ENCODE measurements at places on chromosomes 13 and 19.
A peak's percentile ranks its signal among the peaks of the same experiment; 100 is the strongest.

DNA sequence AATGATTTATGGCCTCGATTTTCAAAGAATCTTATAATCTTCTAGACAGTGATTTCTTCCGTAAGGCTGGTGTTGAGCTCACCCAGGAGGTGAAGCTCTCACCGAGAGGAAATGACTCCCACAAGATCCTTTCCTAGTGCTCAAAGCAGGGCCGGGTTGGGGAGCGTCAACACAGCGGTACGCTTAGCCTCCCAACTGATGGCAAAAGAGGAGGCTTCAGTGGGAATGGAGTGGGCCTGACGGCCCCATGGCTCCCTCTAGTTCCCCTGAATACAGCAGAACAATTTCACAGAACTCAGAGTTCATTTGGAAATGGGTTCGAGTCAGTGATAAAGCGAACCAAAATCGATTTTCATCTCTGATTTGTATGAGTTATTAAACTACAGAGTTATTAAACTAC lies 449.5 kb downstream of the KLF12 start:
- no peaks in the 10 kb centered on the region for H3K27me3 ChIP-seq
- H3K36me3 ChIP-seq, result no peaks in the 10 kb centered on the region
- DNase-seq, result no peak
- H3K4me3 ChIP-seq, result no peak overlapping the region
- H3K27ac ChIP-seq, result no peak overlapping the region
- H3K4me1 ChIP-seq, result no peaks in the 10 kb centered on the region

DNA sequence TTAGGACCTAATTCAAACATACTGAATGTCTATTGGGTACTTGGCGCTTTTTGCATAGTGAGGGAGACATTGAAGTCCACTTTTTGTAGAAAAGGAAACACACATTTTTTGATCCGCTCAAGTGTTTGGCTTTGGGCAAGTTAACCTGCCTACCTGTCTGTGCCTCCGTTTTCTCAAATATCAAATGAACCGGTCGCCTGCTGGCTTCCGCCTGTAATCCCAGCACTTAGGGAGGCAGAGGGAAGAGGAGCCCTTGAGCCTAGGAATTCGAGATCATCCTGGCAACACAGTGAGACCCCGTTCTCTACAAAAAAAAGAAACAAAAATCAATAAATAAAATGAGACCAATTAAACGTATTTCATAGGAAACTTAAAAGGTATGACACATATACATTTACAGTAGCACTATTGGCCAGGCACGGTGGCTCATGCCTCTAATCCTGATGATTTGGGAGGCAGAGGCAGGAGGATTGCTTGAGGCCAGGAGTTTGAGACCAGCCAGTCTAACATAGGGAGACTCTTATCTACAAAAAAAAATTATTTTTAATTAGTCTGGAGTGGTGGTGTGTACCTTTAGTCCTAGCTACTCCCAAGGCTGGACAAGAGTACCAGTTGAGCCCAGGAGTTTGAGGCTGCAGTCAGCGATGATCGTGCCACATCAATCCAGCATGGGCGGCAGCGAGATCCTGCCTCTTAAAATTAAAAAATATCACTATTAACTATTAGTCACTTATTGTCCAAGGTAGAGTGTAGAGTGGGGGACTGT lies 1.3 kb downstream of the RAD23A start:
- H3K4me3 ChIP-seq, result no peak overlapping the region
- H3K36me3 ChIP-seq, result peaks cover 3% of the 10 kb centered on the region
- no peak for DNase-seq
- H3K27ac ChIP-seq, result no peak overlapping the region

- H3K27ac ChIP-seq, result no peak overlapping the region
- H3K27me3 ChIP-seq, result no peaks in the 10 kb centered on the region
- no peak overlapping the region for H3K4me3 ChIP-seq
Observed at GRCh38 chr13:60329221-60329923, 67.6 kb upstream of the TDRD3 start.

DNA sequence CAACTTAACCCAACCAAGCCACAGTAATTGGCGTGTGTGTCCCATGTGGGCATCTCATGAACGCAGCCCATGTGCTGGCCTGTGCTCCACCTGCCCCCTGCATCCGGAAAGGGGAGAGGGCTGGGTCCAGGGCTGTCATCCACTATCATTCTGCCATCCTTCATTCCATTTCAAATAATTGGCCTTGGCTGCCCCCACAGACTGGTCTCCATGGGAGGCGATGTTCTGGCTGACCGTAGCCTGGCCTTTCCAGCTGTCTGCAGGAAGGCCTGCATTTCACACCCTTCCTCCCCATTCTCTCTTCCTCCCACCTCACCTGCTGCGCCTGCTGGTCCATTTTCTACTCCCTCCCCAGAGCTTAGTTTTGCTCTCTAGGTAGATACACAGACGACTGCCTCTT lies 442.8 kb downstream of the COG6 start:
- no peak overlapping the region for H3K27ac ChIP-seq
- no peak overlapping the region for H3K4me3 ChIP-seq
- H3K4me1 ChIP-seq, result no peaks in the 10 kb centered on the region
- H3K27me3 ChIP-seq, result no peaks in the 10 kb centered on the region
- no peak for DNase-seq

- no peak overlapping the region for H3K4me3 ChIP-seq
- H3K36me3 ChIP-seq, result no peaks in the 10 kb centered on the region
- no peaks in the 10 kb centered on the region for H3K4me1 ChIP-seq
- H3K27ac ChIP-seq, result no peak overlapping the region
Observed at GRCh38 chr19:13599681-13600080, 93.4 kb upstream of the CACNA1A start.

DNA sequence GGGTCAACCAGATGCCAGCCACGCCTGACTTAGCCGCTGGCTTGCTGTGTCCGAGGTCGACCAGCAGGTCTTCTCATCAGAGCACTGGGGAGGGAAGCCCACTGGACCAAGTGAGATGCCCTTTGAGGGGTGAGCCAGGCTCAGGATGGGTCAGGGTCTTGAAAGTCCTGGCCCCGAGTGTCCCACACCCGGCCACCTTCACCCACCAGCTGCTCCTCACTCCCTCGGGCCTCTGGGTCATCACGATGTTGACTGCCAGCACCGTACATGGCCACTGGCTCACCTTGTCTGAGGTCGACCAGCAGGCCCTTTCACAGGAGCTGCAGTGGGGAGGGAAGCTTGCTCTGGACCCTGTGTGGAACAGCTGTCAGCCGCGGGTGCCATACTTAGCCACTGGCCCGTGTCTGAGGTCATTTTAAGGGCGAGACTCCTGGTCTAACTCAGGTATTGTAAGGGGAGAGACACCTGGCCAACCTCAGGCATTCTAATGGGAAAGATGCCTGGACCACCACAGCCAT lies 1361.3 kb downstream of the UQCRFS1 start:
- no peaks in the 10 kb centered on the region for H3K27me3 ChIP-seq
- no peak for DNase-seq
- no peak overlapping the region for H3K27ac ChIP-seq
- no peaks in the 10 kb centered on the region for H3K4me1 ChIP-seq
- no peak overlapping the region for H3K4me3 ChIP-seq

GRCh38 chr13:67377919-67378318 lies 147.8 kb upstream of the PCDH9 start:
- H3K27ac ChIP-seq, result no peak overlapping the region
- no peak overlapping the region for H3K4me3 ChIP-seq
- no peaks in the 10 kb centered on the region for H3K27me3 ChIP-seq
- no peaks in the 10 kb centered on the region for H3K36me3 ChIP-seq

DNA sequence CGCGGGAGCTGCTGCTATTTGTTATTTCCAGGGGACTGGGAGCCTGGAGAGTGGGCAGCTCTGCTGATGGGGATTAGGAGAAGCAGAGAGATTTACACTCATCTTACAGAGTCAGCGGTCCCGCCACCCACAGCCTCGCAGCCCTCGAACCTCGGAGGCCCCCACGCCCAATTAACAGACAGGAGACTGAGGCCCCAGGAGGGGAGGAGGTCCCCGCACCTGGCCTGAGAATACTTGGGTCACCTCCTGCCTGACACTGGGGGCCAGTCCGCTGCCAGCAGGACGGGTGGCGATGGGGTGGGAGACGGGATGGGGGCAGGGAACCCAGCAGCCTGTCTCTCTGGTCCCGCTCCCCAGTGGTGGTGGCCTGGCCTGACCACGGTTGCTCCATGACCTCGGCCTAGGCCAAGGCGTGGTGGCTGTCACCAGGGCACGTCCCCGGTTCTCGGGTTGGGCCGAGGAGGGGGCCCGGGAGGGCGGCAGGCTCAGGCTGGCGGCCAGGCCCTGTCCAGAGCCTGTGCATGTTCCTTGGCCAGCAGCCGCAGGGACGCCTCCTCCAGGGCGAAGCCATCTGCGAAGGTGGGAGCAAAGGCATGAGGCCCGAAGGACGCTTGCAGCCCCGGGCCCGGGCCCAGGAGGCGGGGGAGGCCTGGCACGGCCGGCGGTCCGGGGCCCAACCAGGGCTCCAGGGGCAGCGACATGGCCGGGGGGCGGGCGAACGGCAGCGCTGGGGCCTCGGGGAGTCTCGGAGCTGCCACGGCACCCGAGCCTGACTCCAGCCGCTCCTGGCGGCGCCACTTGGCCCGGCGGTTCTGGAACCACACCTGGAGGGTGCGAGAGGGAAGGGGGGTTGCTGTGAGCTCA lies 1.7 kb downstream of the RAX2 start:
- H3K4me3 ChIP-seq, result no peak overlapping the region
- H3K36me3 ChIP-seq, result no peaks in the 10 kb centered on the region
- DNase-seq, result no peak
- H3K27me3 ChIP-seq, result no peaks in the 10 kb centered on the region
- no peaks in the 10 kb centered on the region for H3K4me1 ChIP-seq

GRCh38 chr13:74070513-74070912 lies 63.7 kb downstream of the KLF12 start:
- no peaks in the 10 kb centered on the region for H3K36me3 ChIP-seq
- peaks cover 1% of the 10 kb centered on the region for H3K4me1 ChIP-seq
- DNase-seq, result no peak
- H3K27ac ChIP-seq, result no peak overlapping the region
- no peak overlapping the region for H3K4me3 ChIP-seq

DNA sequence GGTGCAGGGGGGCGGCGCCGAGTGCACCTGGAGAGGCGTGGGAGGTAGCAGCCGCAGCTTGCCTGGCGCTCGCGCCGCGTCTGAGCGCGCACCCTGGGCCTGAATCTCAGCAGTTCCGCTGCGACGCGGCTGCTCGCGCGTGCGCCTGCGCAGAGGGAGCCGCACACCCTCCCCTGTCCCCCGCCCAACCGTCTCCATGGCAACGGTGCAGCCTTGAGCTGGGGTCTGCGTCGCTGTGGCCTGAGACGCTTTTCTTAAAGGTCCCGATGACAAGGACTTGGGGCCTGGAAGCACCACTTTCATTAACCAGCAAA lies at the start of gene PNMA8B:
Gene PNMA8B (minus strand): TSS at position 82 of the 314 bp plus-strand sequence. CDS start 402 bp downstream, outside the sequence.
- H3K27ac ChIP-seq, result no peak within 1 kb of the TSS
- no peaks in the 10 kb centered on the region for H3K27me3 ChIP-seq
- no peak within 1 kb of the TSS for H3K4me3 ChIP-seq
- H3K36me3 ChIP-seq, result no peaks in the 10 kb centered on the region
- H3K4me1 ChIP-seq, result no peaks in the 10 kb centered on the region
- DNase-seq, result peak; percentile 89

DNA sequence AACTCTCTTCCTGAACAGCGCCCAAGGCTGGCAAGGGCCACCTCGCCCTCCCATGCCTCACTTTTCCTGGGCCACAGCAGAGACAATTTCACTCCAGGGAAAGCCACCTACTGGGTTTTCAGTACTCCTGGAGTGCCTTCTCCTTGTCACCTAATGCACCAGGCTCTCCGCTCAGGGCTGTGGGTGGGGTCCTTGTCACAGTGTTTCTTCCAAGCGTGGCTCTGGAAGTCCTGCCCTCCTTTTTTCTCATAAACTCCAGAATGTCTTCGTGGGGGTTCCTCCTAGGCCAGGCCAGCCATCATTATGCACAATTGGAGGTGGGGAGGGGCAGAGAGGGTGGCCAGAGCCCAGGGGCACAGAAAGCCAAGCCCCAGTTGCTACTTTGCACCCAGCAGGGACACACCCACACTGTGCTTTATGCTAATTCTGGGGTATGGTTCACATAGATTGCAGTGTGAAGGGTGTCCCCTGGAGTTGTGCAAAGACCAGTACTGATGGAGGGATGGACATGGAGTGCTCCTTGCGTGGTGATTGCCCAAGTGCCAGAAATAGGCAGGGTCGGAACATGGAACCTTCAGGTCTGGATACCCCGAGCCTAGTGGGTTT lies 78.8 kb downstream of the CHST8 start:
- H3K4me3 ChIP-seq, result no peak overlapping the region
- no peak overlapping the region for H3K27ac ChIP-seq
- no peaks in the 10 kb centered on the region for H3K27me3 ChIP-seq
- DNase-seq, result peak; percentile 52

GRCh38 chr13:36310417-36311108 lies 12.9 kb upstream of the CCDC169 start:
- no peaks in the 10 kb centered on the region for H3K4me1 ChIP-seq
- no peak for DNase-seq
- H3K36me3 ChIP-seq, result peaks cover 10% of the 10 kb centered on the region
- H3K4me3 ChIP-seq, result no peak overlapping the region
- H3K27me3 ChIP-seq, result no peaks in the 10 kb centered on the region

GRCh38 chr19:1809678-1810077 lies 2.4 kb downstream of the ATP8B3 start:
- H3K36me3 ChIP-seq, result no peaks in the 10 kb centered on the region
- no peaks in the 10 kb centered on the region for H3K27me3 ChIP-seq
- no peaks in the 10 kb centered on the region for H3K4me1 ChIP-seq
- no peak overlapping the region for H3K27ac ChIP-seq
- no peak overlapping the region for H3K4me3 ChIP-seq

- H3K36me3 ChIP-seq, result no peaks in the 10 kb centered on the region
- H3K4me3 ChIP-seq, result peak overlapping the region; percentile 0
- H3K27ac ChIP-seq, result no peak overlapping the region
- peak; percentile 85 for DNase-seq
Observed at GRCh38 chr19:5987077-5987818, 9.3 kb upstream of the RANBP3 start.

- no peak overlapping the region for H3K27ac ChIP-seq
- H3K4me3 ChIP-seq, result no peak overlapping the region
- no peak for DNase-seq
Observed at GRCh38 chr19:56721714-56722113, 50.2 kb upstream of the ZNF835 start.

DNA sequence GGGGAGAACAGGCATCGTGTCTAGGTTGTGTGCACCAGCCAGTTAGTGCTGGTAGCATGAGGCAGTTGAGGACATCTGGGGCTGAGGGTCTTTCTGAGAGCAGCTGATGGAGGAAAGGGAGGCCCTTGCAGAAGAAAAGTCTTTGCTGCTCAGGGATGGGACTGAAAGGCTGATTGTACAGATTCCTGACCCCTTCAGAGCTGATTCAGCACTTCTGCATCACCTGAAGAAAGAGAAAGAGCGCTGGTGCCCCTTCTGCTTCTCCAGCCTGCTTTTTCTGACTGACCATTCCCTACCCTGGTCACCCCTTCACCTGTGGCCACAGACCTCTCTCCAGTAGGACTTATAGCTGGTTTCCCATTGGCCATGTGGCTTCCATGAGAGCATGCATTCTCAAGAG lies 476.2 kb downstream of the TSHZ3 start:
- no peak overlapping the region for H3K4me3 ChIP-seq
- no peak overlapping the region for H3K27ac ChIP-seq
- H3K4me1 ChIP-seq, result no peaks in the 10 kb centered on the region
- H3K27me3 ChIP-seq, result no peaks in the 10 kb centered on the region

- H3K36me3 ChIP-seq, result no peaks in the 10 kb centered on the region
- no peaks in the 10 kb centered on the region for H3K4me1 ChIP-seq
- H3K4me3 ChIP-seq, result no peak overlapping the region
- H3K27ac ChIP-seq, result no peak overlapping the region
- H3K27me3 ChIP-seq, result no peaks in the 10 kb centered on the region
Observed at GRCh38 chr13:112529216-112529615, 58.7 kb downstream of the TUBGCP3 start.

All from aorta (tissue), 5 donors.